ENCODE measurements at places on chromosomes 5 and 9.

- DNase-seq = no peak
Observed at GRCh38 chr5:165370794-165371193, 1865.4 kb downstream of the MAT2B start.

- no peak for DNase-seq
Observed at GRCh38 chr5:74541381-74541781, 99.1 kb downstream of the ENC1 start.

DNA sequence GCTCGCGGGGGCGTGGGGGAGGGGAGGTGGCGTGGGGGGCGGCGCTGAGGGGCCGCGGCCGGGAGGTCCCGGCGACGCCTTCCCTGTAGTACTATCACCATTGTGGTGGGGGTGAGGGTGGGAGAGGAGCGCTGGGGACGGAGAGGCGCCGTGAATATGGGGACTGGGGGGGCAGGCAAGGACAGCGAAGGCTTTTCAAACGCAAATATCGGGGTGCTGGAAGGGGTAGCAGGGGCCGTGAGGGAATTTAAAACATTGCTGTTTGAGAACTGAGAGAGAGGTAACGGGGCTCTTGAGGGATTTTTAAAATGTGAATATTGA, 427 bp downstream of the RBM27 start:
- DNase-seq = peak; percentile 4

- DNase-seq = no peak
Observed at GRCh38 chr9:131976157-131977108, 103.2 kb downstream of the MED27 start.

GRCh38 chr5:135534609-135535419, 950 bp downstream of the NEUROG1 start:
- no peak for DNase-seq

DNA sequence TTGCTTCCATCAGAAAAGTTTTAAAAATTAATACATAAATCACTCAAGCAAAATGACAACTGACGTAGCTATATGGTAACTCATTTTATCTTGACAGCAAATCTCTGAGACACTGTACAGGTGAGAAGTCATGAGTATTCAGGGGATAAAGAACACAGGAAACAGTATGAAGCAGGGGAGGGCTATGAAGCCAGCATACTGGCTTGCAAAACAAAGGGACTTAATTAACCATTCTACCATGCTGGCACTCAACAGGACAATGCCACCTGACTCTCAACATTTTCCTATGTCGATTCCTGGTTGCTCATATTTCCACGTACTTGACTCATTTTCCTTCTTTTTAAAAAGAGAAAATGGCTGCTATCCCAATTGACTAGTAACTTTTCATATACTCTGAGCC, 151.4 kb upstream of the RETREG1 start:
- no peak for DNase-seq

DNA sequence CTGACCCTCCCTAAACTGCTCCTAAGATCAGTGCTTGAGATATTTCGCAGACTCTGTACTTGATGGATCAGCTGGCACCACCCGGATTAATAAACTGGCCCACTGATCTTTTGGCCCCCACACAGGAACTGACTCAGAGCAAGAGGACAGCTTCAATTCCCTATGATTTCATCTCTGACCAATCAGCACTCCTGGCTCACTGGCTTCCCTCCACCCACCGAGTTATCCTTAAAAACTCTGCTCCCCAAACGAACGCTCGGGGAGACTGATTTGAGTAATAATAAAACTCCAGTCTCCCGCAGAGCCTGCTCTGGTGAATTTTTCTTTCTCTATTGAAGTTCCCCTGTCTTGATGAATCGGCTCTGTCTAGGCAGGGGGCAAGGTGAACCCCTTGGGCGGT, 36.5 kb upstream of the CD180 start:
- no peak for DNase-seq

DNA sequence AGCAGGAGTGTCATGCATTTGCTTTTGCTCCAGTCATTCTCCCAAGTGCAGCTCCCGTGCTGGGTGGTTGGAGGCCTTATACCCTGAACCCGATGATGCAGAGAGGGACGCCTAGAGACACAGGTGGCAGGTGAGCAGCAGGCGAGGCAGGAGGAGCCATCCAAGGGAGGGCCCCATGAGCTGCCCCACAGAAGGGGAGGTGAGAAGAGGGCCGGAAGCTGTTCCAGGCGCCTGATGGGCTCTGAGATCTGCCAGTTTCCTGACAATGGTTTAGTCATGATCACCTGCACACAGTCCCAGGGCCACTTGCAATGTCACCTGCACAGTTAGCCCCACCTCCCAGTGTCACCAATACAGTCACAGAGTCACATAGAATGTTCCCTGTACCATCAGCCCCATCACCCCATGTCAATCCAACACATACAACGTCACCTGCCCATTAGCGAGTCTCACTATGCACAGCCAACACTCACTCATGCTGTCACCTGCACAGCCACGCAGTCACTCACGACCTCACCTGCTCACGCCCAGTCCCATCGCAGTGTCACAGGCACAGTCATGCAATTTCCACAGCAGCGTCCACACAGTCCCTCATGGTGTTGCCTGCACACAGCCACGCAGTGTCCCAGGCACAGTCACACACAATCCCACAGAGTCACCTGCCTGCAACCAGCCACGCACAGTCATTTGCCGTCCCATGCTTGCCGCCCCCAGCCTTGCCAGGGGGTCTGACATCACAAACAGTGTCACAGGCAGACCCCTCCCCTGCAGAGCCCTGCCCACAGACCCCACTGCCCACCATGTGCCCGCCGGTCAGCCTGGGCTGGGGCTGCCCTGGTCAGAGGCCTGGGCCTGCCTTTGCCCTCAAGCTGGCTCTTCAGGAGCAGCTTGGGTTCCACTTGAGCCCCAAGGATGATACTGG, 113.4 kb downstream of the LHX2 start:
- no peak for DNase-seq

GRCh38 chr5:77842243-77842642, 66.1 kb upstream of the TBCA start:
- no peak for DNase-seq

GRCh38 chr9:27369591-27369990, 72.6 kb upstream of the EQTN start:
- no peak for DNase-seq

DNA sequence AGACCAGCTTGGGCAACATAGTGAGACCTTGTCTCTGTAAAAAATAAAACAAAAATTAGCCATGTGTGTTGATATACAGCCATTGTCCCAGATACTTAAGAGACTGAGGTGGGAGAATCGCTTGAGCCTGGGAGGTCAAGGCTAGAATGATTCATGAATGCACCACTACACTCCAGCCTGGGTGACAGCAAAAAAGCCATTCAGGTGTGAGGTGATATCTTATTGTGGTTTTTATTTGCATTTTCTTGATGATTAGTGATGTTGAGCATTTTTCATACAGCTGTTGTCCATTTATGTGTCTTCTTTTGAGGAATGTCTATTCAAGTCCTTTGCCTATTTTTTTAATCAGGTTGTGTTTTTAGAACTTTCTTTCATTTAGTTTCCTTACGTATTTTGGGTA, 23.2 kb downstream of the MTAP start:
- no peak for DNase-seq

DNA sequence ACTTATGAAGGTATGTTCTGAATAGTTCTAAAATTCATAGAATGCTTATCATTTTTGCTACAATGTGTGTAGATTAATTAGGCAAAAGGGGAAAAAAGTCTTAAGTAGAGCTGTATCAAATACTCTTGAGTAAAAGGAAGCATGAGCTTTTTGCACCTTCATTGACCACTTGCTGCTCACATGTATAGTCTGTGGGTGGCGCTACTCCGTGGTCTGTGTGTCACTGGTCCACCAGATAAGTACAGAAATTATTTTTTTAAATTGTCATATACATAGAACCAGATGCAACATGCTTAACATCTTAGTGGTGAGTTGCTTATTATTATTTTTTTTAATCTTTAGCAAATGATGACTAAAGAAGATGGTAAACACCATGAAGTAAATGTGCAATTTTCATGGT, 130.2 kb downstream of the MAN2A1 start:
- no peak for DNase-seq

- no peak for DNase-seq
Observed at GRCh38 chr5:149117970-149118369, 23.3 kb upstream of the ABLIM3 start.

- no peak for DNase-seq
Observed at GRCh38 chr5:63960646-63961045, 1.6 kb downstream of the HTR1A start.

DNA sequence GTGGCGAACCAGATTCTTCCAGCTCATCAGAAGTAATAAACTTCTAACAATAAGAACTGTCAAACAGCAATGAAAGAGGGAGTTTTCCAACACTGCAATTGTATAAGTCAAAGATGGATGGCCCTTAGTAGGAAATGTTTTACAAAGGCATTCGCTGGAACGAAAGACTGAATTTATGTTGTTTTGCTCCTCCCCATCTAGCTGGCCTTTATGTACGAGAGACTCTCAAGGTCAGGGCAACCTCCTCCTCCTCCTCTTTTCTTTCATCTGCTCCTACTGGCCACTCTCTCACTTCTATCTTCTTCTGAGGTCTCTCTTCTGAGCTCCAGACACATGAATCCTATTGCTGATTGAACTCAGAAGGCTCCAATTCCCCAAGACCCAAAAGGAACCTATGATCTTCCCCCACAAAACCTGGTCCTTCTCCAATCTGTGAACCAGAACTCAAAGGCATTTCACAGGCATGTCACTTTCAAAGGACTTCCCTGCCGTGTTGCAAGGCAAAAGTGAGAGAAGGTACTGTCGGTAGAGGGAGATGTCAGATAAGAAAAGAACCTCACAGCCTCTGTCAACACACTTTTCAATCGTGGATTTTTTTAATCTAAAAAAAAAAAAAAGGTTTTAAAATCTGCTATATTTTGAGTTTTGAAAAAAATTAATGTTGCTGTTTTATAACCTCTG, 28.5 kb upstream of the PUM3 start:
- no peak for DNase-seq

DNA sequence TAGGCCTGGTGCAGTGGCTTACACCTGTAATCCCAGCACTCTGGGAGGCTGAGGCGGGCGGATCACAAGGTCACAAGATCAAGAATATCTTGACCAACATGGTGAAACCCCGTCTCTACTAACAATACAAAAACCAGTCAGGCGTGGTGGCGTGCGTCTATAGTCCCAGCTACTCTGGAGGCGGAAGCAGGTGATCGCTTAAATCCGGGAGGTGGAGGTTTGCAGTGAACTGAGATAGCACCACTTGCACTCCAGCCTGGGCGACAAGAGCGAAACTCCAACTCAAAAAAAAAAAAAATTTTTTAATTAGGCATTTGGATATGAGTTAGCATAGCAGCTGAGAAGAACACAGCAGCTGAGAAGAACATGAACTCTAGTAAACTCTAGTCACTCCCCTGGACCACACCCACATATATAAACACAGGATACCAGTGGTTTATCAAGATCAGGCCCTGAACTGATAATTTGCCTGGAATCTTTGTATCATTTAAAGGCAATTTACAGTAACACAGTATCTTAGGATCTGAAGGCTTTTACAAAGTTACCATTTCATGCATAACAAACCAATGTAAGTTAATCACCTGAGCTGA, 4.6 kb upstream of the UGCG start:
- DNase-seq = no peak

DNA sequence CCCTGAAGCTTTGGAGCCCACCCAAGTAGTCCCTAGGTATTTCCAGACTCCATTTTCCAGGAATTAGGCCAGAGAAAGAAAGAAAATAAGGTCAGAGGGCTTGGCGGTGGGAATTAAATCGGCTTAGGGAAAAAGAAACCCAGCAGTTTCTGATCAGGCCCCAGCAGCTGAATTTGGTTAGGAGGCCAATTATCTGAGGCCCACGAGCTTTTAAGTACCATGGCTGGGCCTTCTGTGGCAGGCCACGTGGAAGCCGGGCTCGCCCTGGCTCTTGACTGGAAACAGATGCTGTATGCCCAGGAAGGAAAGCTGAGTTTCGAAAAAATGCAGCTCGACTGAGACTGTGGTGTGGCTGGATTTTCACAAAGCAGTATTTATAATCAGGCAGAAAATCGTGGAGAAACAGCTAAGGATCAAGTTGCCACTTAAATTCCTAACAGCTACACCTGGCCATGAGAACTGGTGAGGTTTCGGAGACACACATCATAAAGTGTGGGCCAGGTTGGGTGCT, 75.1 kb upstream of the PANK3 start:
- no peak for DNase-seq

DNA sequence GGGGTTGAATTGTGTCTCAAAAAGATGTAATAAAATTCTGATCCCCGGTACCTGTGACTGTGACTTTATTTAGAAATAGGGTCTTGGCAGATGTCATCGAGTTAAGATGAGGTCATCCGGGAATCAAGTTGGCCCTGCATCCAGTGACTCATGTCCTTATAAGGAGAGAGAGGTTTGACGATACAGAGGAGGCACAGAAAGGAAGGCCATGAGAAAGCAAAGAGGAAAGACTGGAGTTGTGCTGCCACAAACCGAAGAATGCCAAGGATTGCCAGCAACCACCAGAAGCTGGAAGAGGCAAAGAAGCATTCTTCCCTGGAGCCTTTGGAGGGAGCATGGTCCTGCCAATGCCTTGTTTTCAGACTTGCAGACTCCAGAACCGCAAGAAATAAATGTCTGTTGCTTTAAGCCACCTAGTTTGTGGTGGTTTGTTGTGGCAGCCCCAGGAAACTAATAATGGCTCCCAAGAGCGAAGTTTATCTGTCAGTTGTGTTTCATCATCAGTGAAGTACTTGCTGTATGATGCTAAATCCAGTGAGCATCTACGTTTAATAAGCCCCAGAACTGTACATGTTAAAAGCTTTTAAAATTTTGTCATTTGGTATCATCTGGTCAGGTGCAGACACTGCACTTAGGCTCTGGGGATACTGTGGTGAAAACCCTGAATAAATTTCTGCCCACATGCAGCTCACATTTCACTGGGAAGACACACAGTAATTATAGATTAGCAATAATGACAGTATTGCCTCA, 114.8 kb downstream of the TLE4 start:
- DNase-seq = no peak

GRCh38 chr5:172403189-172403796, 51.0 kb downstream of the SH3PXD2B start:
- no peak for DNase-seq

- DNase-seq = no peak
Observed at GRCh38 chr5:95841914-95842812, 19.6 kb upstream of the GLRX start.

- no peak for DNase-seq
Observed at GRCh38 chr9:134811673-134812342, 68.8 kb upstream of the FCN2 start.

DNA sequence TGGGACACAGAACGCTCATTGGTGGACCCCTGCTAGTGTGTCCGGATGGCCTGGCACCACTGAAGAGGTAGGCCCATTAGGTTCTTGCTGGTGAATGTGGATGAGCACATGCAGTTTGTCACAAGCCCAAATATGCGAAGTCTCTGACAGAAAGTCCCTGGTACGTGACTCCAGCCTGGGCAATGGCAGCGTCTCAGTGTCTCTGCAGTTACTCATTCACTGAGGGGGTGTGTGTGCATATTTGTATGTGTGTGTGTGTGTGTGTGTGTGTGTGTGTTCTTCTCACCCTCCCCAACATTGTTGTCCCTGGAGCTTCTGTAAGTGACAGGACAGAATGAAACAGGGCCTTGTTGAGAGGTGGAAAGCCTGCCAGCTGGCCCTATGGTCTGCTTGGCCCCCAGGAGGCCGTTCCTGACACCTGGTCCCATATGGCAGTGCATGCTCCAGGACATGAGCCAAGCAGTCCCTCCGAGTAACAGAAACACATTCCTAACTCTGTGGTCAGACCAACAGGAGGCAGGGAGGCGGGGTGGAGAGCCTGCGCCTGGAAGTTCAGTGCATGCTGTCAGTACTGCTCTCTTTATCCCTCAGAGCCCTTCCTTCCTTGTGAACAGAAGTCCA, 169.9 kb downstream of the SLC28A3 start:
- no peak for DNase-seq
